ENCODE measurements at places on chromosomes 6 and 20.

- DNase-seq, result no peak
These were observed 141.4 kb downstream of the CD83 start for GRCh38 chr6:14258695-14259593.

DNA sequence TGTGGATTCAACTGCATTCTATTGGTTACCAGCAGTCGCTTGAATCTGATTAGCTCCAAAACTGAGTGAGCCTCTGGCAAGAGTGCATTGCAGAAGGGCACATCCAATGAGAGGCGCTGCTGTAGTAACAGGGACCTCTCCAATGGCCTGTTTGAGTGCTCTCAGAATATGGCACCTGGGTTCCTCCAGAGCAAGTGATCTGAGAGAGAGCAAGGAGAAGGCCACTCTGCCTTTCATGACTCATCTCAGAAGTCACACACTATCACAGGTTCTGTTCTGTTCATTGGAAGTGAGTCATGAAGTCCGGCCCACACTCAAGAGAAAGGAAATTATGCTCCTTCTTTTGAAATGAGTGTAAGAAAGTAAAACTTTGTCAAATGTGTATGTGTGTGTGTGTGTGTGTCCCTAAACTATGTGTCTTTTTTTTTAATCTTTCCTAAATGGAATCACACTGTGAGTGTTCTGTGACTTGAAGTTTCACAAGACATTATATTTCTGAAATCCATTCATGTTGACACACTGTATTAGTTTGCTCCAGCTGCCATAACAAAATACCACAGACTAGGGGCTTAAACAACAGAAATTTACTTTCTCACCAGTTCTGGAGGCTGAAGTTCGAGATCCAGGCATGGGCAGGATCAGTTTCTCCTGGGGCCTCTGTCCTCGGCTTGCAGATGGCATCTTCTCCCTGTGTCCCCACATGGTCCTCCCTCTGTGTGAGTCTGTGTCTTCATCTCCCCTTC is 138.3 kb upstream of the CDYL start:
- DNase-seq, result no peak

- no peak for DNase-seq
These were observed 916 bp downstream of the PABPC1L start for GRCh38 chr20:44910690-44911262.

GRCh38 chr6:122799140-122799745 is 10.2 kb downstream of the SMPDL3A start:
- DNase-seq, result no peak

GRCh38 chr6:167993831-167994230 is 3.6 kb upstream of the KIF25 start:
- no peak for DNase-seq

- DNase-seq, result no peak
These were observed 44.7 kb downstream of the SOBP start for GRCh38 chr6:107534571-107535141.

DNA sequence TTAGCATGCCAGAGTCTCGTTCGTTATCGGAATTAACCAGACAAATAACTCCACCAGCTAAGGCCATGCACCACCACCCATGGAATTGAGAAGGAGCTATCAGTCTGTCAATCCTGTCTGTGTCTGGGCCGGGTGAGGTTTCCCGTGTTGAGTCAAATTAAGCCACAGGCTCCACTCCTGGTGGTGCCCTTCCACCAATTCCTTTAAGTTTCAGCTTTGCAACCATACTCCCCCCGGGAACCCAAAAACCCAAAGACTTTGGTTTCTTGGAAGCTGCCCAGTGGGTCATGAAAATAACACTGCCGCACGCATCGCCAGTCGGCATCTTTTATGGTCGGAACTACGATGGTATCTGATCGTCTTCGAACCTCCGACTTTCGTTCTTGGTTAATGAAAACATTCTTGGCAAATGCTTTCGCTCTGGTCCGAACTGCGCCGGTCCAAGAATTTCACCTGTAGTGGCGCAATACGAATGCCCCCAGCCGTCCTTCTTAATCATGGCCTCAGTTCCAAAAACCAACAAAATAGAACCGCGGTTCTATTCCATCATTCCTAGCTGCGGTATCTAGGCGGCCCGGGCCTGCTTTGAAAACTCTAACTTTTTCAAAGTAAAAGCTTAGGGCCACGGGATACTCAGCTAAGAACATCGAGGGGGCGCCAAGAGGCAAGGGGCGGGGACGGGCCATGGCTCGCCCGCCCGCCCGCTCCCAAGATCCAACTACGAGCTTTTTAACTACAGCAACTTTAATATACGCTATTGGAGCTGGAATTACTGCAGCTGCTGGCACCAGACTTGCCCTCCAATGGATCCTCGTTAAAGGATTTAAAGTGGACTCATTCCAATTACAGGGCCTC is 1958.5 kb upstream of the DEFB115 start:
- DNase-seq, result no peak

DNA sequence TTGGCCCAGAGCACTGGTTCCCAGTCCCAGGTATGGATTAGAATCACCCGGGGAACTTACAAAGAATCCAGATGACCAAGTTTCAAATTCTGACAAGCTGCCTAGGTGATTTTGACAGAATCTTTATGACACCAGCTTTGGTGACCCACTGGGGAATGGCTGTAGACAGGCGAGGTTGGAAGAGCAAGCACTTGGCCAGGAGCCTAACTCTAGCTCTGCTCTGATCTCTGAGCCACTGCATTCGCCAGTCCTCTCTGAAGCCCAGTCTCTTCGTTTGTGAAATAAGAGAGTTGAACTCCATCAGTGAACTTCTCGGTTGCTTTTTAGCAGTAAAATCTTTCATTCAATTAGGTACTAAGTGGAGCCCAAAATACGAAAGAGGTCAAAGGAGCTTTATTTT is 161.2 kb downstream of the VEGFA start:
- no peak for DNase-seq

- DNase-seq, result no peak
These were observed 120.7 kb downstream of the EDN3 start for GRCh38 chr20:59421089-59421488.

DNA sequence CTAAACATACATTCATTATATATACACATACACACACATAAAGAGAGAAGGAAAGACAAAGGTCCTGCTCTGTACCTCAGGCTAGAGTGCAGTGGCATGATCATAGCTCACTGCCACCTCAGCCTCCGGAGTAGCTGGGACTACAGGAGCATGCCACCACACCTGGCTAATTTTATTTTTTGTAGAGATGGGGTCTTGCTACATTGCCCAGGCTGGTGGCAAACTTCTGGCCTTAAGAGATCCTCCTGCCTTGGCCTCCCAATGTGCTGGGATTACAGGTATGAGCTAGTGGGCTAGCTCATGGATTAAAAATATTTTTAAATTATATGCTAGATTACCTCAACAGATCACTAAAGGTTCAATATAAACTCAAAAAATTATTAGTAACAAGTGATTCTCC is 30.3 kb downstream of the NUDT3 start:
- DNase-seq, result no peak

DNA sequence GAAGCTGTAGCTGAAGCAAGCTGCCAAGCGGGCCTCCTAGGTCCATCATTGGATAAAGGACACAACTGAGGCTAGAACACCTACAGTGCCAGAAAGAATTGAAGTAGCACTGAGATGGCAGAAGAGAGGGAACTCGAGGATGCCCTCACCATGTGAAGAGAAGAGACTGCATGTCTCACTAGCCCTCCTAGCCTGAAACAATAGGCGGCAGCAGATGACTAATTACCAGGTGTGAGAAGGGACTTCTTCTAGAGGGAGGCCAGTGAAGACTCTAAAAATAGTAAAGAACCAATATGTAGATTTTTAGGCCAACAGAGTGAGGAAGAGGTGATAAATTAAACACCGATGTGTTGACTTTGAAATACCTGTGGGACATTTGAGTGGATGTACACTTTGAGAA is 50.3 kb downstream of the LGSN start:
- no peak for DNase-seq

- DNase-seq, result no peak
These were observed 74.4 kb upstream of the CHD6 start for GRCh38 chr20:41692479-41693135.
